T-helper 2 cell (primary cell): ENCODE measurements at places on chromosomes 6 and 20.

DNA sequence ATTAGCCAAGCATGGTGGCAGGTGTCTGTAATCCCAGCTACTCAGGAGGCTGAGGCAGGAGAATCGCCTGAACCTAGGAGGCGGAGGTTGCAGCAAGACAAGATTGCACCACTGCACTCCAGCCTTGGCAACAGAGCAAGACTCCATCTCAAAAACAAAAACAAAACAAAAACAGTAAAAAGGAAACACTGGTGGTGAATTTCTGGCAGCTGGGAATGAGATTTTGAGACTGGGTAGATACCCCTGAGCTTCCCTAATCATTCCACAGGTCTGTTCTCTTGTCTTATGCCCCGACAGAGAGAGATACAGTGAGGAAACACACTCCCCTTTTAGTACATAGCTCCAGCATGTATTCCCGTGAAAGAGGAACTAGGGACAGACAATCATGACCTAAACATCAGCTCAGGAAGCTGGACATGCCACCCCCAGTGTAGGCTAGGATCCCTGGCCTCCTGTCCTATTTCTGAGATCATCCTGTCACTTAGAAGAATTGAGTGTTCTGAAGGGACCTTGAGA is 9.6 kb downstream of the MAN1A1 start:
- DNase-seq: no peak

DNA sequence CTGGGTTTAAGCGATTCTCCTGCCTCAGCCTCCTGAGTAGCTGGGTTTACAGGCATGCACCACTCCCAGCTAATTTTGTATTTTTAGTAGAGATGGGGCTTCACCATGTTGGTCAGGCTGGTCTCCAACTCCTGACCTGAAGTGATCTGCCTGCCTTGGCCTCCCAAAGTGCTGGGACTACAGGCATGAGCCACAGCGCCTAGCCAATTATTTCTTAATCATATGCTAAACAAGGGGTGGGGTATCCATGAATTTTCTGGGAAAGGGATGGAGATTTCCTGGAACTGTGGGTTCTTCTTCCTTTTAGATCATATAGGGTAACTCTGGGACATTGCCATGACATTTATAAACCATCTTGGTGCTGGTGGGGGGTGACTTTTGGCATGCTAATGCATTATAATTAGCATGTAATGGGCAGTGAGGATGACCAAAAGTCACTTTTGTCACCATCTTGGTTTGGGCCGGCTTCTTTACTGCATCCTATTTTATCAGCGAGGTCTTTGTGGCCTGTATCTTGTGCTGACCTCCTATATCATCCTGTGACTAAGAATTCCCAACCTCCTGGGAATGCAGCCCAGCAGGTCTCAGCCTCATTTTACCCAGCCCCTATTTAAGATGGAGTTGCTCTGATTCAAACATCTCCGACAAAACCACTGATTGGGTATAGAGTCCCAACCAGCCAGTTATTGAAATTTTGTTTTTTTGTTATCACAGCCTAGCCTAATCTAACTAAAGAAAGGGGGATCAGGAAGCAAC is 29.9 kb upstream of the DDR1 start:
- no peak for DNase-seq

- DNase-seq: no peak
Measured at GRCh38 chr20:13684566-13685222, 46.0 kb upstream of the TASP1 start.

- DNase-seq: no peak
Measured at GRCh38 chr6:151963001-151963400, 155.5 kb downstream of the ESR1 start.

GRCh38 chr20:4721719-4722118 is at the start of gene PRND:
Gene PRND, plus strand, starts transcription at chr20:4721909. Its CDS starts 2,643 bp downstream, at chr20:4724552.
- no peak for DNase-seq

DNA sequence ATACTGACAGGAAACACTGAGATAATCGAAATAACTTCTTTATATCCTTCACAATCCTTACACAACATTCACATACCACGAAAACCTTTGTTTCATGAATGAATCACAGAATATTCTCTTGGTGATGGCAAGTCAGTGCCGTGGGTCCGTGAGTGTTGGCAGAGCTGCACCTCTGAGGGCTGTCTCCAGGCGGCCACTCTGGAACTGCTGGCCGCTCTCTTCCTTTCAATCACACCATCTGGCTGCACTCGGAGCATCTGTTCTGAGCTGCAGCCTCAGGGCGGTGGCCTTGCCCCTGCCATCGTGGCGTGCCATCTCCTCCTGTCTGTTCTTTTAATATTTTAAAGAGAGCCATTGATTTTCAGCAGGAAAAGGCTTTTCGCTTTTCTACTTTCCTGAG is 129.4 kb upstream of the AFDN start:
- no peak for DNase-seq

DNA sequence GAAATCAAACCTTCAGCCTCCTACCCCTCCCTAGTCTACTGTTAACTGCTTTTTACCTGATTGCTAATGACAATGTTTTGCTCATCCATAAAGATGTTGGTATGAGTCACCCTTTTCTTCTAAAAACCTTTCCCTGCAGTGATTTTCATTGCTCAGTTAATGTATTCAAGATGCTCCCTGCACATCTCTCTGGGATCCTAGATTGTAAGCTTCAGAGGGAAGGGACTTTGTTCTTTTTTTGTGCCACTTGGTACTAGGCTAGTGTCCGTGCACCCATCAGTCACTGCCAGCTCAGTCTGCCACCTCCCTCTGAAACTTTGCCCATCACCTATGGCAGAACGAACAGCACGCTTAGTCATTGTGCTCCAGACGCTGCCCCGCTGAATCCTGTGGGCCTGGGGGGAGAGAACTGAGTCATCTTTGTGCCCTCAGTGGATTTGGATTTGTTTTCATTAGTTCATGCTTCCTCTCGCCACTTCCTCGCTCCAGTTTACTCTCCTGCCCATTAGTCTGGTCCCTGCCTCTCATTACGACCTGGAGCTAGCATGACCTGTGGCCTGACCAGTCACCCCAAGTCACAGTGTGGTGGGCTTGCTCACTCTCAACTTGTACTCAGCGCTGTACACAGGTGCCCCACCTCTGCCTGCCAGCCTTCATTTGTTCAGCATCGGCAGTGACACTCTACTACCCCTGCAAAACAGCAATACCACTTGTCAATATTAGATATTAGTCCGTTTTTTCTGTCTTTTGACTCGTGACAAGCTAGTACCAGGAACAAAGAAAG is 78.0 kb upstream of the TMEM181 start:
- no peak for DNase-seq
